ENCODE measurements at places on chromosomes 16 and 17.

DNA sequence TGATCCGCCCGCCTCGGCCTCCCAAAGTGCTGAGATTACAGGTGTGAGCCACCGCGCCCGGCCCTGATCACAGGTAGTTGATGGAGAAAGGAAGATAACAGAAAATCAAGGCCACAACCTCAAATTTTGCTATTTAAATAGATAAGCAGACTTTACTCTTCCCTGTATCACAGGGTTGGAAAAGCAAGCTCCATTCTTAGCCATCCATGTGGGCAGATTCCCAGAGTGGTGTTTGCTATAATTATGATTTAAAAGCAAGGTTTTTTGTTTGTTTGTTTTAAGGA lies 44.4 kb downstream of the TUBD1 start:
- no peak for DNase-seq

- no peak for DNase-seq
Measured at GRCh38 chr17:289409-289808, 63.2 kb downstream of the RPH3AL start.

- no peak for DNase-seq
Measured at GRCh38 chr17:4706121-4706520, 2.2 kb upstream of the PELP1 start.

DNA sequence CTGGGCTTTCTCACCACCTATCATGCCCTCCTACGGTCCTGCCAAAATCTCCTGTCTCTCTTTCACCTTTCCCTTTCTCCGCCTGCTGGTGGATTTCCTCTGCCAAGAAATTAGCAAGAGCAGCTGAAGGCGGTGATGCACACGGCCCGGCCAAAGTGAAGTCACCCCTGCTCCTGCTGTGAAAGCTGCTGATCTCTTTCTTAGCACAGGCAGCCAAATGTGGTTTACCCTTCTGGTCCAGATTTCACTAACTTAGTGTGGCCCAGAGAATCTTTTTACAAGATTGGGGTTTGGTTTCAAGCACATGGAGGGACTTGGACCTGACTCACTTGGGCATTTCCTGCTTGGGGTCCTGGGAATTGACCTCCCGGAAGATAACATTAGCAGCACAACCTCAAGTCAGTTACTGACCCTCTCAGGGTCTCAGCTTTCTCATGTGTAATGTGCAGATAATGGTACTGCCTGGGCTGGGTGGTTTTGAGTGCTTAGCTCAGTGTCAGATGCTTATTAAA lies 155.7 kb downstream of the SOCS1 start:
- DNase-seq: no peak

- DNase-seq: no peak
Measured at GRCh38 chr16:65728167-65728566, 606.3 kb upstream of the CDH11 start.

DNA sequence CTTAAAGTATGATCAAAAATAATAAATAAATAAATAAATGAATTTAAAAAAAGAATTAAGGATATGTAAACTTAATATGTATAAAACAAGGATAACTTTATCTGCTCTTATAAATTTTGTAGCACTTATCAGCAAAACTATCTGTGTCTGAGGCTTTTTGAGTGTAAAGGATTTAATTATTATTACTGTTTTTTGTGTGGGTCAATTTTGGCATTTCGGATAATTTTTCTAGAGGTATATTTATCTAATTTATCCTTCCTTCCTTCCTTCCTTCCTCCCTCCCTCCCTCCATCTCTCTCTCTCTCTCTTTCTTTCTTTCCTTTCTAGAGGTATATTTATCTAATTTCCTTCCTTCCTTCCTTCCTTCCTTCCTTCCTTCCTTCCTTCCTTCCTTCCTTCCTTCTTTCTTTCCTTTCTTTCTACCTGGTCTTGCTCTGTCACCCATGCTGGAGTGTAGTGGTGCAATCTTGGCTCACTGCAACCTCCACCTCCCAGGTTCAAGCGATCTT lies 120.8 kb downstream of the ABCA8 start:
- DNase-seq: no peak

DNA sequence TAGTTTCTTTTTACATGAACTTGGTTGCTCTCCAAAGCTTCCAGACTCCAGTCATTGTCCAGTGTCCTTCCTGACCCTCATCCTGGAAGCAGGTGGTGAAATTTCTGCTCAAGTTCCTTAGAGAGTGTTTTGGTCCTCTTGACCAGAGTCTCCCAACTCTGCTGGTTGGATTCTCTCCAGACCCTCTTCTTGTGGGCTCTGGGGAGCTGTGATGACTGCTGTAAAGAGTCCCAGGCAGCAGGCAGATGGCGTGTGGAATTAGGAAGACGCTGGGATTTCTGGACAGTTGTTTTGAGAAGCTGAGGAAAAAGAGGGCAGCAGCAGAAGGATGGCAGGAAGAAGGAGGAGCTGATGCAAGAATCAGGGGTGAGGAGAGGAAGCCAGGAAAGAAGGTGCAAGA lies 1.6 kb upstream of the SEZ6 start:
- no peak for DNase-seq

- no peak for DNase-seq
Measured at GRCh38 chr16:49632086-49632794, 223.7 kb downstream of the ZNF423 start.

- peak; percentile 43 for DNase-seq
Measured at GRCh38 chr16:29816694-29817441, 916 bp downstream of the PAGR1 start.

- no peak for DNase-seq
Measured at GRCh38 chr17:37518826-37519225, 29.1 kb downstream of the DUSP14 start.

GRCh38 chr16:55667753-55668152 lies 12.0 kb downstream of the SLC6A2 start:
- no peak for DNase-seq

DNA sequence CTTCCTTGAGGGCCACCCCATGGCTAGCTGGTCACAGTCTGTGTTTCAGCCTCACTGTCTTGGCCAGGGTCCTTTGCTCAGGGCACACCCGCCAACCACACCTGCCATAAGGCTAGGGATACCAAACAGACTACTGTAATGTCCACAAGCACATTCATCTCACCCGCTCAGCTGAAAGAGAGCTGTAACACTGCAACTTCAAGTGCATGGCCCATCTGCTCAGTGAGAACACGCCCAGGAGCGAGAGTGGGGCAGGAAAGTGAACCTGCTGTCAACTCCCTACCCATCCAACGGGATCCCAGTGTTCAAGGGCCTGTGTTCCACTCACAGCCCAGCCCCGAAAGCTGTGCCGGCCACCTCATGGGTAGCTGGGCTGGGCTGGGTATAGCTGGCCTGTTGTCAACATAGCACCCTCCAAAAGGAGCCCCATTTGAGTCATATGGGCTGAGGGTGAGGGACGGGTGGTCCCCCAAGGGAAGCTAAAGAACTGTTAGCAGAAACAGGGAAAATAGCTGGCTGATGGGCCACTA lies 55.7 kb downstream of the SCNN1B start:
- DNase-seq: no peak

DNA sequence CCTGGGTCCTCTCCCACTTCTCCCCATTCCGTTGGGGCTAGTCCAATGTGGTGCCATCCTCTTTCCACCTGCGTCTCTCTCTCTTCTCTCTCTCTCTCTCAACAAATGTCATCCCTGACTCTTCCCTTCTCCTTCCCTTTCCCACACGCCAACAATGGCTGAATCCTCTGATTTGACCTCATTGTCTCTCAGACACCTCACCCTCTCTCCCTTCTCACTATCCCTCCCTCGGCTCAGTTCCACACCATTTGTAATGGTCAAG lies 628 bp upstream of the ZNF18 start:
- DNase-seq: no peak

DNA sequence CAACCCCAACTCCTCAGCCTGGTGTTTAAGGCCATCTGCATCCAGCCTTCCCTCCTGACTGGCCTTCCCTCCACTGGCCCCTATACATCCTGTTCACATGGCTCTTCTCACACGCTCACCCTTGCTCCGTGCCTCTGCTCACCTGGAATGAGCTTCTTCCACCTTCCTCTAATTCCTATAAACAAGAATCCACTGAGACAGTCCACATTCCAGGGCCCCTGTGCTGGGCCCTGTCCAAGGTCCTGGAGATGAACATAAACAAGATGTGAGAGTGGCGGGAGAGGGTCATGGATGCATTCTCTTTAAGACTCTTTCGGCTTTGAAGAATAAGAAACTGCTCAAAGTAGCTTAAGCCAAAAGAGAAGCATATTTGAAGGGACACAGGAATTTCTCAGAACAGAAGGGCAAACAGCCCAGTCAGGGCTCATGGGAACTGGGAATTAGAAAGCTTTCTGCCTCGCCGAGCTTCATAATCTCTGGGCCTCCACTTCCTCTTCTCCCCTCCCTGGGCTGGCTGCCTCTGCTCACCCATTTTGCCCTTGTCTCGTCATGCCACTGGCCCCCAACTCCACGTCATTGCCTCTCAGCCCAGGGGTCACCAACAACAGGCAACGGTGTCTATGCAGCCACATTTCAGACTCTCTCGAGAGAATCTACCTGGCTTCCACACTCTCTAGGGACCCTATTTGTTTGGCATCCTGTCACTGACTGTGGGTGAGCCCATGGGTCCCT lies 13.5 kb downstream of the SPPL2C start:
- no peak for DNase-seq

DNA sequence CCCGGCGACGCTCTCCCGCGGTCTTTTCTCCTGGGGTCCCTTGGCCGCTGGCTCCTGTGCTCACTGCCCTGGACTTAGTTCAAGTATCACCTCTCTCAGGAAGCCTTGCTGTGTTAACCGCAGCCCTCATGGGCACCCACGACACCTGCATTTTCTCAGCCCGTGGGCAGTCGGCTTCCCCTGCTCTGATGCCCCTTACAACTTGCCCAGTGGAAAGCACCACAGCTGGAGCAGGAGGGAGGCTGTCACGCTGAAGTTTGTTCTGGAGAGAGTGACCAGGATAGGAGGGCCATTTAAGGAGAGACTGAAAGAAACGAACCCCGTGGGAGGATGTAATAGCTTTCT lies 395 bp downstream of the STXBP4 start:
- no peak for DNase-seq

DNA sequence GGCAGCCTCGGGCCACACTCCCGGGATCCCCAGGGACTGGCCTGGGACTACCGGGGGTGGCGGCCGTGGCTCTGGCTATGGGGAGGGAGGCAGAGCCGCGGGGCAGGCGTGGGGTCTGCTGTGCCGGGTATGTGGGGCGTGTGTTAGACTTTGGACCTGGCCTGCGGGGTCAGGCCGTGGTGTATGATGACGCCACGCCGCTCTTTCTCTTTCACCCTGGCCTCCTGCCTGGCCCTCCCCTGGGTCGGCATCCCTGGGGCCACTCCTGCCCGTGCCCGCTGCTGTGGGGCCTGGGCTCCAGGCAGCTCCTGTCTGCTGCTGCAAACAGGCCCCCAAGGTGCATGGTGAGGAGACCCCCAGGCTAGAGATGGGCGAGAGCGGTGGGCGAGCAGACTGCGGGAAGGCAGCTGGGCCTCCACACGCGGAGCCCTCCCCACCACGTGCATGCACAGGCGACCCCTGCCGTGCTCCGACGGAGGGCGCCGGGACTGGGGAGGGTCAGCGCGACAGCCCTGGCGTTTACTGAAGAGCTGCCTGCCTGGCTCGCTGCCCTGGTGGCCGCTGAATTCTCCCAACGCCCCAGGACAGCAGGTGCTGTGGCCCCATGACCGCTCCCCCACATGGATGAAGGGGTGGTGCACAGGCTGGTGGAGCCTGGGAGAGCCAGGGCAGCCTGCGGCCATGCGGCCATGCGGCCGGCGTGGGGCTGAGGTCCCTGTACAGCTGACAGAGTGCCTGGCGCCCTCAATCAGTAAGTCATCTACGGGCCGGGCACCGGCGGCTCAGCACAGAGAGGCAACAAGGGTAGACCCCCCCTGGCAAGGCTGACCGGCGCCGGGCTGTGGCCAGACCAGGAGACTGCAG lies 16.0 kb downstream of the CAPN15 start:
- no peak for DNase-seq

- no peak for DNase-seq
Measured at GRCh38 chr16:53357955-53358354, 76.3 kb upstream of the RBL2 start.
